ENCODE measurements at places on chromosomes 16 and 17. TPM values are rescaled to one million over a fixed set of nuclear protein-coding genes. Genes with fewer than 3 reads are reported as not detected.
A peak's percentile ranks its signal among the peaks of the same experiment; 100 is the strongest.

DNA sequence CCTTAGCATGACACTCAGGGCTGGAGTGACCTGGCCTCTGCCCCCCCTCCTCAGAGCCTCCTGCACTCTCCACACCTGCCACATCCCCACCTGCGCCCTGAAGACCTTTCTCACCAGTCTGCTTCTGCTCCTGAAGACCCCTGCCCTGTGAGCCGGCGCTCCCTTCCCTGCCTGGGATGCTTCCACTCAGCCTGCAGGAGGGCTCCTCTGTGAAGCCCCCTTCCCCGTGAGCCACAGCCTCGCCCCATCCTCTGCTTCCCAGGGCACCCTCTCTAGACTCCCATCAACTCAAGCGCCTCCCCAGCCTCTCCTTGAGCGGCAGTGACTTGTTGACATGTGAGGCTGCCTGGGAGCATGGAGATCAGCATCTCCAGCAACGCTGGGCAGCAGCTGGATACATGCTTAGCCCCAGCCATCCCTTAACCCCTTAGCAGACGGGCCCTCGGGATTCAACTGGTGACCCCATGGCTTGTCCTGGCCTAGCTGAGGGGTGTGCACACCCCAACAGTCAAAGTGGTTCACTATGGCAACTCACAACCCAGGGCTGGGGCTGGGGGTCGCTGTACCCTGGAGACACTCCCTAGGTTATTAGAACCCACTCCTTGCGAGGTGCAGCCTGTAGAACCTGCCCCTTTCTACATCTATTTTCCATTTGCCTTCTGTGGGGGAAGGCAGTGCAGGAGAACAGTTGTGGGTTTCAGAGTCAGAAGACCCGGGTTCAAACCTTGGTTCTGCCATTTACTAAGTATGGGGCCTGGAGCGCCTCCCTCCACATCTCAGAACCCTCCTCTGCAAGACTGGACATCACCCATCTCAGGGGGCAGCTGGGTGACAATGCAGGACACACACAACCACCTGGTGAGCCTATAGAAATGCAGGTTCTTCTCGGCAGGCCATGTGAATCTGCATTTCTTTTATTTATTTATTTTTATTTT lies 21.5 kb downstream of the TMEM235 start:
- no peak for DNase-seq
- H3K36me3 ChIP-seq = 0 out of 2 replicates have a peak, but pooled peaks cover 4% of the 10 kb centered on the region
- H3K27ac ChIP-seq = no peak overlapping the region
- H3K4me1 ChIP-seq = peaks cover 17% of the 10 kb centered on the region

The ASGR2 gene
- total RNA-seq = not detected

DNA sequence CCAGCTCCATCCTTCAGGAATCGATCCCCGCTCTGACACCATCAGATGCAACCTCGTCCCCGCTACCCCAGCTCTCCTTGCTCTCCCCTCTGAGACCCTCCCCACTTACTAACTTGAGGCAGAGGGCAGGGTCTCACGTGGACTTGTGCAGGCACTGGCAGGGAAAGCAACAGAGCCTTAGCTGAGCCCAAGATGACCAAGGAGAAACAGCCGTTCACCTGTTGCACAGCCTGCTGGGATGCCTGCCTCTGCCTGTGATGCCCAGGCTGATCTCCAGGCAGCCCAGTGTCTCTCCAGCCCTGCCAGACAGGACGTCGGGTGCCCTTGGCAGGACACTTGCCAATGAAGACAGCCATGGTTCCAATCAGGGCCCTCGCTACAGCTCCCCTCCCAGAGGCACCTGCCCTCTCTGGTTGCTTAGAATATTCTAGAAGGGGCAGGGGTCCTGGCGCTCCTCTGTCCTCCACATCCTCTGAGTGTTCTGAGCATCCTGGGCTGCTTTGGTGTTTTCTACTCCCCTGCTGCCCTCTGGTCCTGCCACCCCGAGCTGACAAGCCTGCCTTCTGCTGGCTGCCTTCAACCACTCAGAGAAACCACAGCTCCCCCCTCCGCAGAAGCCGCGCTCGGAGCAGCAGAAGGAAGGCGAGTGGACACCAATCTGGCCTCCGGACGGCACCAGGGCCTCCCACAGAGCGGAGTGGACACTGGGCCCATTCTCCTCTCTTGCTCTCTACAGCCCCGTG lies 6.7 kb downstream of the CEP295NL start:
- H3K4me1 ChIP-seq = no peaks in the 10 kb centered on the region
- no peak overlapping the region for H3K4me3 ChIP-seq
- DNase-seq = no peak
- no peaks in the 10 kb centered on the region for H3K27me3 ChIP-seq
- H3K27ac ChIP-seq = no peak overlapping the region
- H3K36me3 ChIP-seq = peaks cover 45% of the 10 kb centered on the region

The EVI2A gene
- 10.7 TPM for total RNA-seq

DNA sequence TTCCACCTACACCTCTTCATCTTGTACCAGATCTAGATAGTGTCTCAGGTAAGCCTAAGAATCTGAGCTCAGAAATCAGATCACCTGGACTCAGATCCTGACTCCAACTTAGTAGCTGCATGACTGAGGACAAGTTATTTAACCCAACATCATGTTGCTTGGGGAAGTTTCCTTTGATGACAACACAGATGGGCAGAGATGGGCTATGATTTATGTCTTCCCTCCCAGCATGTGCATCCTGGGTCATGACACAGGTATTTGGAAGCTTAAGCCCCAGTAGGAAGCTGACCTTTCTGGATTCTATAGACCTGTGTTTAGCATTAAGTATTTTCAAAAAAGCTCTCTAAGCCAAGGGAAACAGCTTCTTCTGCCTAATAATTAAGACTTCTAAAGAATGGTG lies 12.4 kb upstream of the HEATR6 start:
- no peak overlapping the region for H3K4me3 ChIP-seq
- H3K27me3 ChIP-seq = no peaks in the 10 kb centered on the region
- H3K4me1 ChIP-seq = peaks cover 39% of the 10 kb centered on the region
- peak overlapping the region; percentile 46 for H3K27ac ChIP-seq

The TP53TG3 gene
- total RNA-seq = not detected

- H3K27me3 ChIP-seq = no peaks in the 10 kb centered on the region
- no peaks in the 10 kb centered on the region for H3K36me3 ChIP-seq
- no peak for DNase-seq
- H3K4me1 ChIP-seq = no peaks in the 10 kb centered on the region
- H3K4me3 ChIP-seq = no peak overlapping the region
- H3K27ac ChIP-seq = no peak overlapping the region
Observed at GRCh38 chr16:3198334-3199072, 10.5 kb downstream of the OR1F1 start.

DNA sequence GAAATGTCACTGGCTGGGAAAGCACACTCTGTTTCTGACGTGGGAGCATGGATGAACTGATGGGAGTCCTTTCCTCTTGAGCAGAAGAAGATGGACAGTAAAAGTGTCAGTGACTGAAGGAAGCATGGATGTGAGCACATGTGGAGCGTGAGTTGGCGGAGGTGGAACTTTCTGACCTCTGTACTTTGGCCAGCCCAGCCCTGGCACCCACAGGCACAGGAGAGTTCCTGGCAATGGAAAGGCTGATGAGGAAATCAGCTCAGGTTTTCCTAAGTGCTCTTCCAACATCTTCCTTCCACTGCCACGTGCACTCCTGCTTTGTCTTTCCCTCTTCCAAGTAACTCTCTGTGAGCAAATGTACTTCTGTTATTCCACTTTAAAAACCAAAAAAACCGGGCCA lies 276.8 kb downstream of the NTN1 start:
- no peak overlapping the region for H3K4me3 ChIP-seq
- no peaks in the 10 kb centered on the region for H3K27me3 ChIP-seq
- no peak for DNase-seq
- H3K27ac ChIP-seq = no peak overlapping the region
- no peaks in the 10 kb centered on the region for H3K36me3 ChIP-seq

- H3K36me3 ChIP-seq = peaks cover 14% of the 10 kb centered on the region
- H3K27me3 ChIP-seq = no peaks in the 10 kb centered on the region
- no peak overlapping the region for H3K27ac ChIP-seq
- H3K4me1 ChIP-seq = no peaks in the 10 kb centered on the region
- DNase-seq = no peak
Observed at GRCh38 chr16:84049403-84050060, 6.9 kb upstream of the SLC38A8 start.

The WIPF2 gene
- 5.7 TPM for total RNA-seq

The PHLPP2 gene
- 9.1 TPM for total RNA-seq

- no peaks in the 10 kb centered on the region for H3K27me3 ChIP-seq
- H3K4me1 ChIP-seq = no peaks in the 10 kb centered on the region
- DNase-seq = no peak
- H3K4me3 ChIP-seq = no peak overlapping the region
Observed at GRCh38 chr17:72164158-72164739, 43.4 kb downstream of the SOX9 start.

The FAM20A gene
- total RNA-seq = not detected

The SLFN12L gene
- total RNA-seq = 0.72 TPM

DNA sequence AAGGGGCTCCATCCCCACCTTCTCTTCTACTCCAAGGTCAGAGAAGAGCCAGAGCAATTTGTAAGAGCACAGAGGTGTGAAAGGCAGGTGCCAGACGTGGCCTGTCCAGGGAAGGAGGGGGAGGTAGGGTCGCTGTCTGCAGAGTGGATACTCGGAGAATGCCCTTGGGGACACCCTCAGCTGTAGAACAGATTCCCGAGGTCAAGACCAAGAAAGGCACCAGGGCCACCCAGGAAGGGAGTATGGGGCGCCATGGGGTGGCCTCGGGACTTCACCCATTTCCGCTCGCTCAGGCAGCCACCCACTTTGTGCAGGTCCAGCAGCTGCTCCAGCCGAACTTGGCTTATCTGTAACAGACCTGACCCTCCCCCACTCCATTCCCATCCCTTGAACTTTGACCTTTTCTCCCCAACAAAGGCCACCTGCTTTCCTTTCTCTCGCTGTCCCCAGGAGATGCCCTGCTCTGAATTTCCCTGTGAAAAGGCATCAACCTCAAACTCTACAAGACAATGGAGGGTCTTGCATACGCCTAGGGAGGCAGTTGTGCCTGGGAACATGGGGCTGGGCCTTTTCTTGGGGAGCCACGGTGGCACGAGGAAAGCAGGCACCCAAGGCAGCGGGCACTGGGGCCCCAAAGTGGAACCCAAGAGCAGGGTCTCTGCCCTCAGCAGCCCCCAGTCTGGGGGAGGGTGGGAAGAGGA lies 11.3 kb upstream of the AXIN2 start:
- H3K4me3 ChIP-seq = no peak overlapping the region
- H3K4me1 ChIP-seq = peaks cover 10% of the 10 kb centered on the region
- no peak overlapping the region for H3K27ac ChIP-seq
- DNase-seq = no peak
- no peaks in the 10 kb centered on the region for H3K27me3 ChIP-seq
- H3K36me3 ChIP-seq = no peaks in the 10 kb centered on the region
